ENCODE measurements at places on chromosomes 7 and 10.

DNA sequence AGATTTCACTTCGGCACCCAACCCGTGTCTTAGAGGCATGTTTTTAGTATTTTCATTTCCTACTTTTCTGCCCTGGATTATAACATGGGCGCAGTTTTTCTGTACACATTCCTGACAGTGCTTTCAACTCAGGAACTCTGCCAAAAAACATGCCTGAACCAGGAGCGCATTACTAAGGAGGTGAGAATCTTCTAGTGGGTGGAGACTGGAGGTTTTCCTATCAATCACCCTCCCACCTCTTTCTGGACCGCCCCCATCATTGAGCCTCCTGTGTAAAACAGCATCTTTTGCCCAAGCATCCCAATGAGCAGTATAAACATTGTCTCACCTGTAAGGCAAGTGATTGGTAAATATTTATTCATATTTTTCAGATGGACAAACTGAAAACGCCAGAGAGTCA lies 53.2 kb downstream of the STK17A start:
- H3K27ac ChIP-seq = no peak overlapping the region
- no peaks in the 10 kb centered on the region for H3K36me3 ChIP-seq
- H3K4me1 ChIP-seq = no peaks in the 10 kb centered on the region
- no peak for DNase-seq
- H3K4me3 ChIP-seq = no peak overlapping the region

DNA sequence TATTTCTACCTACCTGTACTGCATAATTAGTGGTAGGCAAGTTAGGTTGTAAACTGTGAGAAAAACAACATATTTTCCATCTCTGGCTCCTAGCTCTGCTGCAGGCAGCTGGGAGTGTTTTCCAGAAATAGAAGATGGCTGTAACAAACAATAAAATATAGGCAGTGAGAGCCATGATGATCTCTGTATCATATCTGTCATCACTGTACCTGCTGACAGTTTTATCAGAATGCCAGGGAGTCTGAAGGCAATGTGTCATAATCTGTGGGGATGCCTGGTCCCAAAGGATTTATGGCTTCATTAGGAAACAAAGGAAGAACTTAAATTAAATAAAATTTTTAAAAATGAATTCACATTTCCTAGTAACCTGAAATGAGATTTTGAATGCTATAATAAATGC lies 160.9 kb upstream of the SMIM30 start:
- H3K4me1 ChIP-seq = no peaks in the 10 kb centered on the region
- H3K27me3 ChIP-seq = no peaks in the 10 kb centered on the region
- H3K27ac ChIP-seq = no peak overlapping the region
- H3K36me3 ChIP-seq = no peaks in the 10 kb centered on the region

DNA sequence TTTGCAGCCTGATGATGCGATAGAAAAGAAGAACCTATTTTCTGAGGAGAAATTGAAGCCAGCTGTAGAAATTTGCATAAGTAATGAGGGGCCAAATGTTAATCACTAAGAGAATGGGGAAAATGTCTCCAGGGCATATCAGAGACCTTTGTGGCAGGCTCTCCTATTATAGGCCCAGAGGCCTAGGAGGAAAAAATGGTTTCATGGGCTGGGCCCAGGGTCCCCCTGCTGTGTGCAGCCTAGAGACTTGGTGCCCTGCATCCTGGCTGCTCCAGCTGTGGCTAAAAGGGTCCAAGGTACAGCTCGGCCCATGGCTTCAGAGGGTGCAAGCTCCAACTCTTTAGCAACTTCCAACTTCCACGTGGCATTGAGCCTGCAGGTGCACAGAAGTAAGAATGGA lies 123.4 kb downstream of the STK31 start:
- H3K36me3 ChIP-seq = no peaks in the 10 kb centered on the region
- no peaks in the 10 kb centered on the region for H3K27me3 ChIP-seq
- no peak for DNase-seq
- H3K4me1 ChIP-seq = no peaks in the 10 kb centered on the region
- H3K27ac ChIP-seq = no peak overlapping the region
- H3K4me3 ChIP-seq = no peak overlapping the region

- H3K27ac ChIP-seq = no peak overlapping the region
- no peaks in the 10 kb centered on the region for H3K4me1 ChIP-seq
- DNase-seq = no peak
- no peak overlapping the region for H3K4me3 ChIP-seq
Measured at GRCh38 chr7:55517936-55518689, 54.2 kb downstream of the VOPP1 start.

DNA sequence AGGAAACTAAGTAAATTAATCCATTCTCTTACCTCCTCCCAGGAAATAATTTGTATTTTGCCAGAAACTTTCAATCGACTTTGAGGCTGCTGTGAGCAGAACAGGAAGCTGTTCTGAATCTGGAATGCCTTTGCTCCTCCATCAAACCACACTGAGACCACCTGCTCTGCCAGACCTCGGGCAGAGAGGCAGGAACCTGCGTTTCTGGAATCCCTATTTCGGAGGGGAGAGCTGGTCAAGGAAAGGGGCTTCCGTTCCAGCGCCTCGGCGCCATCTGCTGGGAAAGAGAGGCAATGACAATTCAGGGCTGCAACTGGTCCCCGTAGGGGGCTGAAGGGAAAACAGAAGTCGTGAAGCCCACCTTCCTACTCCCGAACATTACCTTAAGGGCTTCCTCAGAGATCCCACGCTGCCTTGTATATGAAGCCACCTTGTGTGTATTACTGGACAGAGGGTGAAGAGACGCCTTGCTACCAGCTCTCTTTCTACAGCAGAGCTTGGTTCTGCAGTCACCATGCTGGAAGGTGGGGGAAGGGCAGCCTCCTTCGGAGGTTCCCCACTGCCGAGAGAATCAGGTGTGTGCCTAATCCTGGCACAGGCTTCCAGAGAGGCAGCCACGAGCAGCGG lies 31.2 kb downstream of the ZNF467 start:
- no peak overlapping the region for H3K27ac ChIP-seq
- peaks cover 9% of the 10 kb centered on the region for H3K4me1 ChIP-seq
- H3K36me3 ChIP-seq = no peaks in the 10 kb centered on the region

- H3K4me1 ChIP-seq = peaks cover 5% of the 10 kb centered on the region
- no peak overlapping the region for H3K4me3 ChIP-seq
- no peaks in the 10 kb centered on the region for H3K27me3 ChIP-seq
- no peak for DNase-seq
Measured at GRCh38 chr7:149191851-149192250, 3.5 kb upstream of the ZNF282 start.

DNA sequence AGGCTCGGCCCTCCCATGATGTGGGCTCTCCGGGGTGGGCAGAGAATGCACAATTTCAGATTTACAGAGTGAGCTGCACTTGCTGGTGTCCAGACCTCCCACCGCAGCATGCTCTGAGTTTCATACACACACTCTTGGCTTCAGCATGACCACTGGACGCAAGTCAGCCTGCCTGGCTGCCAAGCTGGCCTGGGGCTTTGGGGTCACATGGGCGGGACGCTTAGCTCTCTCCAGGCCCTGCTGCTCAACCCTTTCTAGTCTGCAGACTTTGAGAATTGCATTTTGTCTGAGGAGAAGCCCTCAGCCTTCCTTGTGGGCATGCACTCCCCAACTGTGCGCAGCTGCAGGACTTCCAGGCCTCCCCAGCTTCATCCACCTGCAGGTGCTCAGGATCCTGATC lies 5.7 kb downstream of the CYP2E1 start:
- DNase-seq = peak; percentile 58
- no peaks in the 10 kb centered on the region for H3K4me1 ChIP-seq
- no peak overlapping the region for H3K27ac ChIP-seq
- H3K4me3 ChIP-seq = no peak overlapping the region

DNA sequence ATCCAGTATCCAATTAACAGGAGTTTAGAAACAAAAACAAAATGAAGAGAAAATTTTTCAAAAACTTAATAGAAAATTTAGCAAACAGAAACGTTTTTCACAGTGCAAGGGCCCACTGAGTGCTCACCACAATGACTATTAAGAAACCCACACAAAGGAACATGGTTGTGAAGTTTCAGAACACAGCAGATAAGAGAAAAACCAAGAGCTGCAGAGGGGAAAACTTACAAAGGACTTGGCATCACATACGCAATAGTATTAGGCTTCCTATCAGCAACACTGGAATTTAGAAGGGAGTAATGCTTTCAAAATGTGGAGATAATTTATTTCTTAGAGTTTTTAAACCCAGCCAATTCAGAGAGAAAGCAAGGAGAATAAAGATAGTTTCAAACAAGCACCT lies 1.7 kb upstream of the C7orf25 start:
- peak overlapping the region; percentile 87 for H3K27ac ChIP-seq
- H3K4me3 ChIP-seq = no peak overlapping the region
- no peaks in the 10 kb centered on the region for H3K27me3 ChIP-seq
- H3K4me1 ChIP-seq = peaks cover 27% of the 10 kb centered on the region
- H3K36me3 ChIP-seq = no peaks in the 10 kb centered on the region

GRCh38 chr10:3811291-3811870 lies 26.4 kb upstream of the KLF6 start:
- no peak overlapping the region for H3K4me3 ChIP-seq
- H3K4me1 ChIP-seq = no peaks in the 10 kb centered on the region
- H3K27me3 ChIP-seq = no peaks in the 10 kb centered on the region
- peak overlapping the region; percentile 74 for H3K27ac ChIP-seq
- H3K36me3 ChIP-seq = no peaks in the 10 kb centered on the region

- no peaks in the 10 kb centered on the region for H3K36me3 ChIP-seq
- peaks cover 3% of the 10 kb centered on the region for H3K4me1 ChIP-seq
- H3K27me3 ChIP-seq = no peaks in the 10 kb centered on the region
- H3K4me3 ChIP-seq = peak overlapping the region; percentile 82
- peak overlapping the region; percentile 99 for H3K27ac ChIP-seq
Measured at GRCh38 chr7:106285855-106286492, 1.2 kb upstream of the NAMPT start.

GRCh38 chr7:148026713-148027112 lies 563.9 kb upstream of the C7orf33 start:
- H3K4me1 ChIP-seq = no peaks in the 10 kb centered on the region
- H3K27ac ChIP-seq = no peak overlapping the region
- no peak overlapping the region for H3K4me3 ChIP-seq
- H3K27me3 ChIP-seq = no peaks in the 10 kb centered on the region

GRCh38 chr7:130752424-130752823 lies 18.4 kb upstream of the KLF14 start:
- no peak overlapping the region for H3K27ac ChIP-seq
- no peaks in the 10 kb centered on the region for H3K27me3 ChIP-seq
- DNase-seq = no peak
- no peaks in the 10 kb centered on the region for H3K36me3 ChIP-seq
- no peaks in the 10 kb centered on the region for H3K4me1 ChIP-seq

GRCh38 chr7:141950806-141951205 lies 4.0 kb upstream of the CLEC5A start:
- H3K36me3 ChIP-seq = no peaks in the 10 kb centered on the region
- H3K27ac ChIP-seq = no peak overlapping the region
- H3K4me3 ChIP-seq = no peak overlapping the region
- H3K4me1 ChIP-seq = no peaks in the 10 kb centered on the region
- no peak for DNase-seq

GRCh38 chr10:80524190-80524909 lies 13.4 kb upstream of the SH2D4B start:
- H3K27ac ChIP-seq = no peak overlapping the region
- H3K4me1 ChIP-seq = peaks cover 5% of the 10 kb centered on the region
- no peak overlapping the region for H3K4me3 ChIP-seq
- no peaks in the 10 kb centered on the region for H3K36me3 ChIP-seq

DNA sequence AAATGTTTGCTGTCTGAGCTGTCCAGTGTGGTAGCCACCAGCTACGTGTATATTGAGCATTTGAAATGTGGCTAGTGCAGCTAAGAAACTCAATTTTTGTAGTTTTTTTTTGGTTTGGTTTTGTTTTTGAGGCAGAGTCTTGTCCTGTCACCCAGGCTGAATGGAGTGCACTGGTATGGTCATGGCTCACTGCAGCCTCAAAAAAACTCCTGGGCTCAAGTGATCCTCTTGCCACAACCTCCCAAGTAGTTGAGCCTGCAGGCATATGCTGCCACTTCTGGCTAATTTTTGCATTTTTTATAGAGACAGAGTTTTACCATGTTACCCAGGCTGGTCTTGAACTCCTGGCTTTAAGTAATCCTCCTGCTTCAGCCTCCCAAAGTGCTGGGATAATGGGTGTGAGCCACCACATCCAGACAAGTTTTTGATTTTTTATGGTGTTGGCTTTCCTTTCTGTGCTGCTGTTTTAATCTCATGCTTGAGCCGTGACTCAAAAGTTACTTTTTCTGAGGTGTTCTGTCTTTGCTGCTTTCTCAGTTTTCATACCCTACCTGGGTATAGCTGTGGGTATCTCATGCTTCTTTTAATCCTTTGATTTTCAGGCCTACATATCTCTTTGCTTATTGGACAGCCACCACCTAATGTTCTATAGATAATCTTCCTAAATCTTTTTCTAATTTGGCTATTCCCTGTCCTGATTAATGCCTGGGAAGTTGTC lies 16.0 kb downstream of the WAC start:
- H3K4me1 ChIP-seq = peaks cover 5% of the 10 kb centered on the region
- no peak overlapping the region for H3K27ac ChIP-seq
- H3K36me3 ChIP-seq = no peaks in the 10 kb centered on the region
- H3K27me3 ChIP-seq = no peaks in the 10 kb centered on the region
- DNase-seq = no peak
- no peak overlapping the region for H3K4me3 ChIP-seq

DNA sequence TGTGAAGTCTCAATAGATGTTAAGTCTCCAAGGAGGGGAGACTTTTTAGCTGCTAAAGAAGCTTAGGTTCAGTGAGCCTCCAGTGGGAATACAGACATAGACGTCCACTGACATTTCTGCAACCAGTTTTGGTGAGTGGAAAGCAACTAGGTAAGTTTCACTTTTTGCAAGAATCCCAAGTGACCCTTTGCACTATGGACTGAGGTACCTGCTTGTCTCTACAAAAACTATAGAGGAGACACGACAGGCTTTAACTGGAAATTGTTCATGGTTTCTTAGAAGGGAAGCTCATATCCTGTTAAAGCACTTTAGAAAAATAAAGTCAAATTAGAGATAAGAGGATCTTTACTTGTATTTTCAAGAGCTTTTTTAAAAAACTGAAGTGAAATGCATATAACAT lies 38.6 kb downstream of the GBF1 start:
- no peaks in the 10 kb centered on the region for H3K27me3 ChIP-seq
- DNase-seq = no peak
- H3K4me1 ChIP-seq = peaks cover 8% of the 10 kb centered on the region
- H3K36me3 ChIP-seq = no peaks in the 10 kb centered on the region
- H3K4me3 ChIP-seq = no peak overlapping the region
- H3K27ac ChIP-seq = no peak overlapping the region

- H3K27me3 ChIP-seq = no peaks in the 10 kb centered on the region
- H3K4me1 ChIP-seq = no peaks in the 10 kb centered on the region
- H3K27ac ChIP-seq = no peak overlapping the region
- DNase-seq = no peak
- H3K4me3 ChIP-seq = no peak overlapping the region
- no peaks in the 10 kb centered on the region for H3K36me3 ChIP-seq
Measured at GRCh38 chr10:112027731-112028280, 155.8 kb downstream of the GPAM start.

GRCh38 chr7:131829947-131830558 lies 273.6 kb upstream of the PODXL start:
- H3K4me1 ChIP-seq = peaks cover 3% of the 10 kb centered on the region
- no peak overlapping the region for H3K4me3 ChIP-seq
- no peaks in the 10 kb centered on the region for H3K27me3 ChIP-seq
- peak; percentile 42 for DNase-seq

Data from testis (tissue), 5 donors.